Activated naive CD4-positive, alpha-beta T cell treated with Interleukin-2 at 50 U/mL for 16 hours (primary cell): ENCODE measurements at places on chromosomes 7 and 10.
A peak's percentile ranks its signal among the peaks of the same experiment; 100 is the strongest.

DNA sequence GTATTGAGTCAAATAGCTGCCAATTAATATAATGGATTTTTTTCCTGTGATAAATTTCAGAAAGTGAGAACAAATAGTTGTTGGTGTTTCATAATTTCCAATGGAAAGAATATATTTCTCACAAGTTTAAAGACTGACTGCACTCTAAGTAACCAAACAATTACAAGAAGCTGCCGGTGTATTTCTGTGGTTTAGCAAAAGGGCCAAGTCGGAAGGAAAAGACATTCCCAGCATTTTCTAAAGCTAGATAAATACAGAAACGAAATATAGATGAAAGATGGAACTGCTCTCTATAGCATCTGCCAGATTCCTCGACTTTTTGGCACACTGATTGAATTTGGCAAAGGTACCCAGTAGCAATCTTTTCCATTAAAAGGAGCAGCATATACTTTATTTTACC is 92.7 kb upstream of the MKX start:
- no peak for DNase-seq

DNA sequence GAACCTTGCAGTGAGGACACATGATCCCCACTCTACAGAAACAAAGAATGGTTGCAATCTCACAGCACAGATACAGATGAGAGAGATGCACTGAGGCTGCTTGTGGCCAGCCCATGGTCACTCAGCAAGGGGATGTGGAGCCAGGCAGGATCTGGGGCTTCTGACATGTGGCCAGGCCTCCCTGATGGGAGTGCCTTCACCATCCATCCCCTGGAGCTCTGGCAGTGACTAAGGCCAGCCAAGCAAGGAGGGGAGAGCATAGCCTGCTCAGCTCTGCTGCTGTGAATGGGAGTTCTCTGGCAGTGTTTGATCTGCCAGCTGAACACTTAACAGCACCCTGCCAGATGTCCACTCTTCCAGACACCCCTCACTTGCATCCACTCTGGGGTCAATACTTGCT is 19.8 kb downstream of the C10orf71 start:
- no peak for DNase-seq

GRCh38 chr10:93180482-93180931 is 106.8 kb downstream of the CYP26A1 start:
- no peak for DNase-seq

GRCh38 chr10:12699781-12700556 is 301.5 kb downstream of the CCDC3 start:
- no peak for DNase-seq

GRCh38 chr10:123865880-123866279 is 25.7 kb downstream of the CPXM2 start:
- no peak for DNase-seq

DNA sequence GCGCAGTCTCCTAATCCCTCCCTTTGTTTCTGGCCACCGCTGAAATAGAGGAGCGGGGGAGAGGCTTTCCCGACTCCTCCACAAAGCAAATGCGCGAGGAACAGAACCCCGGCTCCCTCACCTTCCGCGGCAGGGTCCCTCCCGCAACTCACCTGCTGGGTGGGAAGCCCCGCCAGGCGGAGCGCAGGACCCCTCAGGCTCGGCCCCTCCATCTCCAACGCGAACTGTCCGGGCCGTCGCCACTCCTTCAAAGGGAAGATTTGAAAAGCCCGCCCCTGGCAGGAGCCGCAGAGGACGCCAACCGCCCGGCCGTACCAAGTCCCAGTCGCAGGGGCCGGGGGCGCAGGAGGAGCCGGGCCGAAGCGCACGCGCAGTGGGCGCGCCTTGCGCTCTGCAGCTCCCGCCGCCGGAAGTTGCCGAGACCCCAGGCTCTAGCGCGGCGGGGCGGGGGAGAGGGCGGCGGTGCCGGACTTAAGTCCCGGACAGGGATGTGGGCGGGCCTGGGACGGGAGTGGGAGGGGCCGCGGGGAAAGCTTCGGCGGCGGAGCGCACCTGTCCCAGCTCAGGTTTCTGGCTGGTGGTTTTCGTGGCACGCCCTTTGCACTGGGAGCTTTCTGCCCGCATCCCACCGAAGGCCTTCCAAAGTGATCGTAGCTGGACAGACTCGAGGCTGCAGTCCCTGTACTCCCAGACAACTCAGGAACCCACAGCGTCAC is at the start of gene RTKN2:
Gene RTKN2, minus strand, starts transcription at position 446 of the 716 bp plus-strand sequence. Its CDS starts 234 bp downstream, at position 212.
- peak; percentile 79 for DNase-seq

- no peak for DNase-seq
Measured at GRCh38 chr10:79266084-79266483, 81.2 kb upstream of the PPIF start.

DNA sequence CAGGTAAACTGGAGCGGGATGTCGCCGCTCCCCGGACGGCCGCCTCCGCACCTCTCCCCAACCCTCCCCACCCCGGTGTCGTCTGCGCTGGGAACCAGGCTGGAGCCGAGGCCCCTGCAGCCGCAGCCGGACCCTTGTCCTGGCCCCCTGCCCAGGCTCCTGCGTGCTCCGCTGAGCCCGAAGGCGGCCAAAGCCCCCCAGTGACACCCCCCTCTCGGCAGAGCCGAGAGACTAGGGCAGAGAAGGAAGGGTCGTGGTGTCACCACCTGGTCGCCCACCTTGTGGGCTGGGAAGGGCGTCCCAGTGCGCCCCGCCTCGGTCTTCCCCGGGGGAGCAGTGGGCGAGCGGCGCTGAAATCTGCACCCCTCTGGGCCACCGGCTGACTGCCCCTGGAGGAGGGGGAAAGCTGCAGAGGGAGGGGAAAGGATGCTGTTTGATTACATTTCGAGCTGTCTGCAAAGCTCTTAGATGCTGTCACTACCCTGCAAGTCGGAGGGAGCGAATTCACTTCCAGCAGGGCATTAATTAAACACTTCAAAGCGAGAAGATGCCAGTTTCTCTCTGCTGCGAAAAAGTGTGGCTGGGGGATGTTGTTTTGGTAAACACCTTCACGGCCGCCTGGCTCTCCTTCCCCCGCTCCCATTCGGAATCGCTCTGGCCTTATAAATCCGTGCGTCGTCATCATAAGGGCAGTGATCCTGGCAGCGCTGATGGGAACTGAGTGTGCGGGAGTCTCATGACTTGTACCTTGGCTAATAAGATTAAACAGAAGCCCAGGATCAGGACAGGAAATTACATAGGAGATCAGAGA is 622 bp downstream of the DYNC1I1 start:
- DNase-seq: no peak

- no peak for DNase-seq
Measured at GRCh38 chr7:28885771-28886170, 72.4 kb downstream of the TRIL start.

DNA sequence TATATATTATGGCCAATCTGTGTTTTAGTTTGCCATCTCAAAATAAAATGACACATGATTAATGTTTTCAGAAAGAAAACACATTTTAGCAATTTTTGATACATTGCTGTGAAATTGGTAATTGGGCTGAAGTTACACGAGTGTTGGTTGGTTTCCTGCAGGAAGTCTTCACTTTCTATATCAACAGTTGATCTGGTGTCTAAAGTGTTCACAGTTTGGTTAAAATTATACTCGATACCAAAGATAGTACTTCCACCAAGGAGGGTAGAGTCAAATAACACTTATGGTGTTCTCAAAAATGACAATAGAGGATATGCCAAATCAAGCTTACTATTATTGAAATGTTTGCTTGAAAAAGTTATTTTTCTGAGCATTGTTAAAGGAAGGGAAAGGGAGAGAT is 120.3 kb upstream of the GLCCI1 start:
- no peak for DNase-seq

GRCh38 chr7:143882020-143882603 is 19.9 kb downstream of the TCAF1 start:
- no peak for DNase-seq

GRCh38 chr7:82528577-82529310 is 85.2 kb upstream of the CACNA2D1 start:
- DNase-seq: no peak

GRCh38 chr7:56483153-56483552 is 366.9 kb upstream of the NUPR2 start:
- no peak for DNase-seq

DNA sequence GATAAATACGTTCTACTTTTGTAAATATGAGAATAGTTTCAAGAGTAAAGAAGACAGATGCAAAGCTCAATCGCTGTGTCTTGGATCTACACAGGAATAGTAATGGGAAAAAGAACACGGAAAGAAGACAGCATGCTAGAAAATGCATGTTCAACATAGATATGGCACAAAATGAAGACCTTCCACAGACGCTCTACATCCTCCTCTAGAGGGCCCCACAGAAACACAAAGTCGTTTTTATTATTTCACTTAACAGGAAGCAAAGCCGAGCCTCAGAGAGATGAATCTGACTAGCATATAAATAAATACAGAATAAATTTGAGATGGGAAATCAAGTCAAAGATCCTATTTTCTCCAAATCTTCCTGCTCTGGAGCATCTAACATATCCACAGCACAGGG is 292.6 kb downstream of the PARD3 start:
- no peak for DNase-seq

GRCh38 chr7:134954197-134955082 is 31.9 kb upstream of the AGBL3 start:
- DNase-seq: no peak

- no peak for DNase-seq
Measured at GRCh38 chr7:79050603-79051002, 402.9 kb downstream of the MAGI2 start.

DNA sequence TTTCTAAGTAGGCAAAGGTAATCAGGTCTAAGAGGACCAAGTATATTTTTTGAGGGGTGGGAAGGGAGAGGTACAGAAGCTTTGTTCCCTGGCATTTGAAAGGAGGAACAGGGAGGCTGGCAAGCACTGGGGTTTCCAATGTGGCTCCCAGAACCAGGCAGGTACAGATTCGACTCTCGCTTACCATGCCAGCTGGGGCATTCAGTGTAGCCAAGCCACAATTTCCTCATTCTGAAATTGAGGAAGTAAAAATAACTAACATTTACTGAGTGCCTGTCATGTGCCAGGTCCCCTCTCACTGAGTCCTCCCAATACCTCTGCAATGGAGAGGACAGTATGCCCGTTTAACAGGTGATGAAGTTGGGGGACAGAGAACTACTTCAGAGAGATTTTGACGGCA is 45.9 kb upstream of the BET1 start:
- DNase-seq: no peak

- no peak for DNase-seq
Measured at GRCh38 chr10:21285207-21285606, 240.3 kb downstream of the SKIDA1 start.

DNA sequence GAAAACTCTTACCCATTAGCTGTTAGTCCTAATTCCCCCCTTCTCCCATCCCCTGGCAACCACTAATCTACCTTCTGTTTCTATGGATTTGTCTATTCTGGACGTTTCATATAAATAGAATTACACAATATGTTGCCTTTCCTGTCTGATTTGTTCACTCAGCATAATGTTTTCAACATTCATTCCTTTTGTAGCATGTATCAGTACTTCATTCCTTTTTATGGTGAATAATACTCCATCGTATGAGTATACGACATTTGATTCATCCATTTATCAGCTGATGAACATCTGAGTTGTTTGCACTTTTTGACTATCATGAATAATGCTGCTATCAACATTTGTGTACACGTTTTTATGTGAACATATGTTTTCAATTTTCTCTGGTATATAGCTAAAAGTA is 4.4 kb upstream of the FRAT1 start:
- no peak for DNase-seq

DNA sequence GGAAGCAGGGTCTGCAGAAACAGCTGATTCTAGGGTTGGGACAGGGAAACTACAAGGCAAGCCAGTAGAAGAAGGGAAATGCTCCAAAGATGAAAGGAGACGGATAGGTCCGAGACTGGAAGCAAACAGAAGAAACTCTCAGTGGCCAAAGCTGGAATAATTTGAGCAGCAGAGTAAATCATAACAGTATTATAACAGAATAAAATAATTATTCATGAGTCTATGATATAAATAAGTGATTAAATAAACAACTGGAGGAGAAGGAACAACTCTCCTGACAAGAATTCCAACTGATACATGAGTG is 27.6 kb downstream of the EZH2 start:
- DNase-seq: no peak

- DNase-seq: no peak
Measured at GRCh38 chr7:14717169-14717568, 185.4 kb downstream of the DGKB start.
